HFFc6 (cell line): ENCODE measurements at places on chromosomes 1 and 21. TPM values are rescaled to one million over a fixed set of nuclear protein-coding genes. Genes with fewer than 3 reads are reported as not detected.

GRCh38 chr1:236108027-236108648 lies 34.2 kb upstream of the GPR137B start:
- H3K27ac ChIP-seq: no peak overlapping the region
- no peak for DNase-seq

DNA sequence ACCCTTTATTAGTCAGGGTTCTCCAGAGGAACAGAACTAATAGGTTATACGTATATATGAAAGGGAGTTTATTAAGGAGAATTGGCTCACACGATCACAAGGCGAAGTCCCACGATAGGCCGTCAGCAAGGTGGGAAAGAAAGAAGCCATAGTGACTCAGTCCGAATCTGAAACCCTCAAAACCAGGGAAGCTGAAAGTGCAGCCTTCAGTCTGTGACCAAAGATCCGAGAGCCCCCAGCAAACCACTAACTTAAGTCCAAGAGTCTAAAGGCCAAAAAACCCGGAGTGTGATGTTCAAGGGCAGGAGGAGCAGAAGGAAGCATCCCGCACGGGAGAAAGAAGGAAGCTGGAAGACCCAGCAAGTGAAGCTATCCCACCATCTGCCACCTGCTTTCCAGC lies 9.9 kb downstream of the IFNLR1 start:
- H3K4me3 ChIP-seq: no peak overlapping the region
- H3K36me3 ChIP-seq: no peaks in the 10 kb centered on the region
- H3K27me3 ChIP-seq: peaks cover 54% of the 10 kb centered on the region

GRCh38 chr1:91161749-91162148 lies 139.9 kb upstream of the ZNF644 start:
- DNase-seq: no peak
- H3K4me1 ChIP-seq: 0 out of 2 replicates have a peak, but pooled peaks cover 5% of the 10 kb centered on the region
- H3K4me3 ChIP-seq: no peak overlapping the region
- peaks cover 18% of the 10 kb centered on the region for H3K27me3 ChIP-seq
- H3K36me3 ChIP-seq: no peaks in the 10 kb centered on the region

GRCh38 chr1:27832762-27833161 lies 2.2 kb downstream of the PPP1R8 start:
- peaks cover 12% of the 10 kb centered on the region for H3K36me3 ChIP-seq
- H3K4me3 ChIP-seq: peak overlapping the region; percentile 97
- peak; percentile 35 for DNase-seq
- H3K27me3 ChIP-seq: no peaks in the 10 kb centered on the region; the same call in 1 of the 2 replicates
- peak overlapping the region; percentile 97 for H3K27ac ChIP-seq

DNA sequence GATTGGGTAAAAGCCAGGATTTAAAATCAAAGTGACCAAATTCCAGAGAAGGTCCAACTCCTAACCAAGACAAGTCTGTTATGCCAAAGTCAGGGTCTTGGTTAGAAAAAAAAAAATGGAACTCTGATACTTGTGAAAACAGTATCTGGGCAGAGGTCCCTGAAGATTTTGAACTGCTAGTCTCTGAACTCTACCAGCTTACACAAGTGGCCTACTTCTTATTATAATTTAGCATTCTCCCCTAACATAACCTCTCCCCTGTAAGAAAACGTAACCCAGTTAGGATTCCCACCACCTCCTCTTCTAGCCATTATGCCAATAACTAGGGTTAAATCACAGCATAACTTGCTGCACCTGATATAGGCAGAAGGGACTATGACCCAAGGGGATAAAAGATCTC lies 220.5 kb downstream of the COL24A1 start:
- H3K4me1 ChIP-seq: peaks cover 5% of the 10 kb centered on the region
- no peaks in the 10 kb centered on the region for H3K27me3 ChIP-seq
- no peak for DNase-seq
- H3K36me3 ChIP-seq: no peaks in the 10 kb centered on the region
- H3K27ac ChIP-seq: no peak overlapping the region

DNA sequence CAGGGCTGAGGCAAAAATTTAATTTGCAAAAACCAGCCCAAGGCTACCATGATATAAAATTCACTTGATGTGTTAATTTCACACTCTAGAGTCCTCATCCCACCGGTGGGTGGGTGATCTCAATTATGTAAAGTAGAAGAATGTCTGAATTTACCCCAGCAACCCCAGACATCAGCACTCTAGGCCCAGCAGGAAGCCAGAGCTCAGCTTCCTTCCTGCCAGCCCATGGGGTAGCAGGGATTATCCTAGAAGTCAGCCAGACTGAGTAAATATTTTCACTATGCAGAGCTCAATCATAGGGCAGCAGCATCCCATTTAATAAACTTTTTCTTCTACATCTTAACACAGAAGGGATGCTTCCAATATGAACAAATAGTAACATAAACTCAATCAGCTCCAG lies 71.0 kb downstream of the SIPA1L2 start:
- DNase-seq: no peak
- H3K4me1 ChIP-seq: no peaks in the 10 kb centered on the region
- no peak overlapping the region for H3K4me3 ChIP-seq
- no peak overlapping the region for H3K27ac ChIP-seq

OSCP1 gene
- total RNA-seq: 6.1 and 8.2 TPM in 2 replicates

CFAP107 gene
- total RNA-seq: not detected in 3 replicates
